ENCODE measurements at places on chromosomes 5 and 9.

DNA sequence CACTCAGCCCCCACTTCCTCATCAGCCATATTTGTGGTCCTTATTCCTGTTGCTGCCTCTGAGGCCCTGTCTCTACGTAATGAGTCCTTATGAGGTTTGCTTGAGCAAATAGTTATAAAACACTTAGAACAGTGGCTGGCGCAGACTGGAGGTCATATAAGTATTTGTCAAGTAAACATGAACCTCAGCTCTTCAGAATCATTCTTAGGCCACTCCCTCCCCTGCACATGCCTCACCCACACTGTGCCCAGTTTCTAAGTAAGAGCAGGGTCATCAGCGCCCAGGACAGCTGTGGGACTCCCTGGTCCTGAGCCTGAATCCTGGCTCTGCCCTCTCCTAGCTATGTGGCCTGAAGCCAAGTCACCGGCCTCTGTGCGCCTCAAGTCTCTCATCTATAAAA lies 4.0 kb downstream of the ST6GALNAC4 start:
- DNase-seq: no peak

DNA sequence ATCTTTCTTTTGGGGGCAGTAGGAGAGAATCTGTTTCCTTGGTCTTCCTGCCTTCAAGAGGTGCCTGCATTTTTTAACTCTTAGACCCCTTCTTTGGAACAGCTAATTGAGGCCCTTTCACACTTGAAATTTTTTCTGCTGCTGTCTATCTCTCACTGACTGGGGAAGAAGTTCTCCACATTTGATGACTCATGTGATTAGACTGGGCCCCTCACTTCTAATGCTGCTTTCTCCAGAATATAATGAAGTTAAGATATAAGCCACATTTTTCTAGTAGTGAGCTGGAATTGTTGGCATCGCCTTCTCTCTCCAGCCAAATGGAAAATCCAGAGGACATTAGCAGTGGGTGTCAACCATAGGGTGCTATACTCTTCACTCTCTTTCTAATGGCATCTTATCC lies 12.4 kb downstream of the ZNF474 start:
- no peak for DNase-seq

DNA sequence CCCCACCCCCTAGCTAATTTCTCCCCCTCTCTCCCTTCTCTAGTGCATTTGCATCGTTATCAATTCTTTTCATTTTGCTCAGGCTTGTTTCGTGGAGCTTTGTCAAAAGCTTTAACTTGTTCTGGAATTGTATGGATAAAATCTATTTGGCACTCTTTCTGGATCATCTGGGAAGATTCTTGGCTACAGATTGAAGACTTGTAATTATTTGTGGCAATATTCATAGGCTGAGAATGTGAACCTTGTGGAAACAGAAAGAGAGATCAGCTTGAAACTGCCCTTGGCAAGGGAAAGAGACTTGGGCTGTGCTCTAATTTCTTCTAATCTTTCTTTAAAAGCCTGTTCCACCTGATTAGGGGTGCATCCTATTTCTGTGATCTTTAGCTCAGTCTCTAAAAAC lies 340.6 kb upstream of the DAB2 start:
- no peak for DNase-seq

- DNase-seq: no peak
These were observed 62.0 kb downstream of the TMC1 start for GRCh38 chr9:72583370-72583769.

DNA sequence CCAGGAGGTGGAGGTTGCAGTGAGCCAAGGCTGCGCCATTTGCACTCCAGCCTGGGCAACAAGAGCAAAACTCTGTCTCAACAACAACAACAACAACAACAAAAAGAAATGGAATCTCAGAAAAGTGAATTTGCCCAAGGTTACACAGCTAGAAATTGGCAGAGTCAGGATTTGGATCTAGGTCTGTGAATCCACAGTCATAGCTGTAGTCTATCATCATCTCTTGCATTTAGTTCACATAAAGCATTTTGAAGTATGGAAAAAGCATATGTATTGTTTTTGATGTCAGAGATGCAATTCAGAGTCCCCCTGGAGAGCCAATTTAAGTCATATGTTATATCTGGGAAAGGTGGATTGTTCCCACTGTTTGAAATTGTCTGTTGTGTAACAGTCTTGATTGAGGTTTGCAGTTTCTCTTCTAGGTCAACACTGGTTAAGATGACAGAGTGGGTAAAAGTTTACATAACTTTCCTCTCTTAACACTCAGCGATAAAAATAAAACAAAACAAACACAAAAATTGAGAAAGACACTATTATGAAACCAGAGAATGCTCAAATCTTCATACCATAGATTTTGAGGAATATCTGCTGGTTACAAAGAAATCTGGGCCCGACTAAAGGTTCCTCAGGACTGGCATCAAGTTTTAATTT lies 21.5 kb upstream of the GPR21 start:
- DNase-seq: no peak

- no peak for DNase-seq
These were observed 72.9 kb downstream of the RFK start for GRCh38 chr9:76321195-76321828.

GRCh38 chr9:72935595-72935994 lies 17.3 kb downstream of the ALDH1A1 start:
- DNase-seq: no peak

DNA sequence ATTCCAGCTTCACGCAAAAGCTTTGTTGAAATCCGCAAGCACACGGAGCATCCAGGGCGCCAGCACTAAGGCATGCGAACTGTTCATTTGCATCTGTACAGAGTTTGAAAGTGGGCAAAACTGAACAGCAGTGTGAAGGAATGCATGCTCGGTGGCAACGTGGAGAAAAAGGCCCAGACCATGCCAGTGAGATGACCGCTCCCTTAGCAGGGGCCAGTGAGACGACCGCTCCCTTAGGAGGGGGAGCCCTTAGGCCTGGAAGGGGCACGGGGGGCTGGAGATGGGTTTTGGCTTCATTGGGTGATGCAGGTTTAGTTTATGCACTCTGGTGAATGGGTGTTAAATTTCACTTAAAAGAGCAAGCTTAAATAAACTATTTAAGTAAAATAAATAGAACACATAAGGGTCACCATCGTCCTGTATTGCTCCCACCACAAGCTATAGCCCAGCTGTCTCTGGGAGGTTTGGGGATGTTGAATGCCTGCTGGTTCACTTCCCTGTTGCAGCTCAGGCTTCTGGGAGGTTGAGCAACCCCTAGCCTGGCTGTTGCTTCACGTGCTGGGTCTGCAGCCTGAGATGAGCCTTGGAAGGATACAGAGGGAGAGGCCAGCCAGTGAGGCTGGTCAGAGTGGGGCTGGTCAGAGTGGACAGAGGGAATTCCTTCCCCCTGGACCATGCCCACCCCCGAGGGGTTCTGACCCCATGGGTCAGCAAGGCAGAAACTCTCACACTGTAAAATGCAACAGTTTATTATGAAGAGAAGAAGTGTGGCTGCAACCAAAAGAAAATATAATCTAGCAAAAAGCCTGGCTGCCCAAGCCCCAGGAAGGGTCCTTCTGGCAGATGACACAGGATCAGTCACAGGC lies 4.6 kb upstream of the FCN1 start:
- DNase-seq: no peak

DNA sequence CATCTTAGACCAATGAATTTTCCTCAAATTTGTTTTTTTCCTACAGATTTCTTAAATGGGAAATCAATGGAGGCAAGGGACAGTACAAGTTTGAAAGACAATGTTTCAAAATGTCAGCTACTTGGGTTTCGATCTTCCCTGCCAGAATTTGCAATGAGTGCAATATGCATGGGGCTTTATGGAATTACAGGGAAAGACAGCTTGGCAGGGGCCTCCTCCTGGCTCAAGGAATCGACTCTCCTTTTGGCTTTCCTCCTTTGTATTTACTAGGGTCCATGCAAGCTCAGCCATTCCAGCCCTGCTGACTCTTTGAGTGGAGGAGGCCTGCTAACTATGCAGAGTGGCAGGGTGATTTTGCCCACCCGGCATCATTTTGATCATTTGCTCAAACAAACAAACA lies 63.2 kb downstream of the MED27 start:
- no peak for DNase-seq

DNA sequence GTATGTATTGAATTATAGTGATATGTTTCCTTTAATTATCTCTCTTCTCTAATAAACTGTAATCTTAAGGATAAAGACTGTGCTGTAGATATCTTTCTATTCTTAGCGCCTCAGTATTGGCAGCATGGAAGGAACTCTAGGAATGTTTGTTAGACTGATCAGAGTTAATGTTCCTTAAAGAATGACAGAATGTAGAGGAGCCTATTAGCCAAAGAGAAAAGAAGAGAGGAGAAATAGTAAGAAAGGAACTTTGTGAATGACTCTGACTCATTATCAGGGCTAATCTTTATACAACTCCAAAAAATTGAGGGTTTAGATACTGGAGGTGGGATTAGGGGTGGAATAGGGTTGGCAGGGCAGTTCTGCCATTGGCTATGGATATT lies 59.0 kb upstream of the NUDT12 start:
- no peak for DNase-seq

- DNase-seq: no peak
These were observed 293.0 kb upstream of the DAP start for GRCh38 chr5:11054014-11054413.

DNA sequence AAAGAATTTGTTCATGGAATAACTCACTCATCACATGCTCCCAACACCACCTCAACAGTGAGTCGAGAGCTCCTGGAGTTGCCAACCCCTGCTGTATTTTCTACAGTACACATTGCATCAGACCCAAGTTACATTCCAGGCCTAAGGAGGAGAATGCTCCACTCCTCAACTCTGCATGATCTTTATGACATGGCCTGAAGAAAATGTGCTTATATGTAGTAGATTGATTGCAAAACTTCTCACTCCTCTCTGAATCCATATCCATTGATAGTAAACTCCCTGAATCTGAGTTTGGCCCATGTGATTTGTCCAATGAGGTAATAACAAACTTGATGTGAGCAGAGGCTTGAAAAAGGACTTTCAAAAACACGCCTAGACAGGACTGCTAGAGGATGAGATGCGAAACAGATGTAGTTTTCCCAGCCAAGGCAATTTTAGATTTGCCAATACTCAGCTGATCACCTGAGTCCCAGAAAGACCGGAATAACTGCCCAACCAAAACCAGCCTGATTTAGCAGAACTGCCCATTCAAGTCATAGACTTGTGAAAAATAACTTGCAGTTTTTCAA lies 29.0 kb upstream of the PAPPA start:
- DNase-seq: no peak

DNA sequence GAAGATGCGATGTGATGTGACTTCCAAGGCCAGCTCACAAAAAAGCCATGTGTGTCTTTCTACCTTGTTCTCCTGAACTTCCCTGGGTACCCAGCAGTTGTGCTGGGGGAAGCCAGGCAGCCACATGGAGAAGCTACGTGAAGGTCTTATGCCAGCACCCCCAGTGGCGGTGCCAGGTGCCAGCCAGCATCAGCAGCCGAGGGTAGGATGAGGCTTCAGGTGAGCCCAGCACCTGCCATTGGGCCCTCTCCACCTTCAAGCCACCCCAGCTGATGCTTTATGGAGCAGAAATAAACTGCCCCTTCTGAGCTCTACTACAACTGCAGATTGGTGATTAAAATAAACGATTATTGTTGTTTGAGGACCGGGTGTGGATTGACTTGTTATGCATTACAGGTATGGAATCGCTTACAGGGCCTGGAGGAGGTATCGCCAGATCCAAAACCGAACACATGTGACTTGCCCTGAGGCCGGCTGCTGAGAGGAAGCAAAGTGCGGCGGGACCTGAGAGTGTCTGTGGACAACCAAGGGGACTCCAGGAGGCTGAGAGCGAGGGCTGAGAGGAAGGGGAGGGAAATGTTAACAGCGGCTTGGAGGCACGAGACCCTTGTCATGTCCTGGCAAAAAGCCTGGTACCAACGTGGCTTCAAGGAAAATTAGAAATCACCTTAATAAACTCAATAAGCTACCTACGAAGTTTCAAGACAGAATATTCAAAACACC lies 36.0 kb upstream of the OLFM1 start:
- no peak for DNase-seq

GRCh38 chr9:3721096-3721495 lies 195.3 kb upstream of the RFX3 start:
- DNase-seq: no peak

DNA sequence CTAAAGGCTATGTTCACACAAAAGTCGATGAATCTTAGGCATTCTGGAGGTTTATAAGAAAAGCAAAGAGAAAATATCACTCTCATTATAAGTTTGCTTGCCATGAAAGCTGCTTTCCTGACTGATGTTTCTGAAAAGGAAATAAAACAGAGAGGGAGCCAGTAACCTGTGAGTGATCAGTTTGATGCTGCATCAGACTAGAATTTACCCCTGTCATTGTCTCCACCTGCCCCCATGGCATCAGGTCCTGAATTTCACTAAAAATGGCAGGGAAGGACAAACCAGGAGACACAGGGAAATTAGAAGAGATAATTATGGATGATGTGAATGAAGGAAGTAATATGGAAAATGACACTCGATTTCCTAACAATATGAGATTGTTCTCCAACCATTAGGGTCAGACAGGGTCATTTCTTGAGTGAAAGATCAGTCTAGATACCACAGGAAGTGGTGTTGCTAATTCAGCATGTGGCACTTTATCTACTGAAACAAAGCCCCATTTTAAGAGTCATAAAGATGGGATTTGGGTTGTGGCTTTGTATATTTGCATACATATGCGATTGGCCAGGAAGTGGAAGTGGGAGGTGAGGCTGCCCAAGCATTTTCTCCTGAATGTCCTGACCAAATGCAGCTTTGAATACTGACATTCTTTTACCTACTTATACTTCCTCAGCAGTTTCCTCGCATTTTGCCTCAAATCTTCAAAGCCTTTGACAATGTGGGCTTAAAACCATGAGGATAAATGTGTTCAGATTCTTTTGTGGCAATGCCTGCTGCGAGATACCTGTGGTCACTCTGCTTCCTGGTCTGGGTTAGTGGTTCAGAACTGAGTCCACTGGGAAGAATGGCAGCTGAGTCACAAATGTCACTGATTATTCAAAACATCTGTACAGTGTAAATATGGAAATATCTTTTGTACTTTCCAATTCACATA lies 29.7 kb downstream of the MEGF10 start:
- peak; percentile 19 for DNase-seq

DNA sequence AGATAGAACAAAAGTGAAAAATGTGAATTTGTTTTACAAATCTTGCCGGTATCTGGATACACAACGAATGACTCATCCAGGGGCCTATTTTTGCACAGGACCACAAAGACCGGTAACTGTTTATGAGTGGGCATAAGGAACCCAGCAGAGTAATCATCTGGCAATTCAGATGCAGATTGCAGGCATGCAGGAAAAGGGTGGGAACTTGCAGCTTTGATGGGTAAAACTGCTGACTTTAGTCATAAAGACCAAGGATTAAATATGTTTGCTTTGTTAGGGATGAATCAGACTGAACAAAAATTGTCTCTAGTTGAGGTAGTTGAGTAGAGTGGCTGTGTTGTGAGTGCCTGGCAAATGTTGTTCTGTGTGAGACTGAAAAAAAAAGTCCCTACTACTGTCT lies 309.6 kb upstream of the CCNH start:
- no peak for DNase-seq

- no peak for DNase-seq
These were observed 455.3 kb upstream of the SGCD start for GRCh38 chr5:155871623-155872022.

DNA sequence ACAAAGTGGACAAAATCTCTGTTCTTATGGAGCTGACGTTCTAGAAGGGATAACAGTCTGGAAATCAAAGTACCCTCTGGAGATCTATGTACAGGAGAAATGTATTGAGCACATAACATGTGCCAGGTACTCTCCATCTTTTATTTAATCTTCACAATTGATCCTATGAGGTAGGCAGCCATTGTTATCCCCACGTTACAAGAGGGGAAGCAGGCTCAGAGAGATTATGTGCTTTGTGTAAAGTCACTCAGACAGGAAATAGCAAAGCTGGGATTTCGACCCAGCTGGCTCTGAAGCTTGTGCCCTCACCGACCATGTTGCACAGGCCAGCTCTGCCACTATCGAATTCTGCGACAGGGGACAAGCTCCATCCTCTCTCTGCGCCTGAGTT lies 21.5 kb downstream of the PDGFRB start:
- DNase-seq: no peak
